ENCODE measurements at places on chromosomes 7 and 10.

DNA sequence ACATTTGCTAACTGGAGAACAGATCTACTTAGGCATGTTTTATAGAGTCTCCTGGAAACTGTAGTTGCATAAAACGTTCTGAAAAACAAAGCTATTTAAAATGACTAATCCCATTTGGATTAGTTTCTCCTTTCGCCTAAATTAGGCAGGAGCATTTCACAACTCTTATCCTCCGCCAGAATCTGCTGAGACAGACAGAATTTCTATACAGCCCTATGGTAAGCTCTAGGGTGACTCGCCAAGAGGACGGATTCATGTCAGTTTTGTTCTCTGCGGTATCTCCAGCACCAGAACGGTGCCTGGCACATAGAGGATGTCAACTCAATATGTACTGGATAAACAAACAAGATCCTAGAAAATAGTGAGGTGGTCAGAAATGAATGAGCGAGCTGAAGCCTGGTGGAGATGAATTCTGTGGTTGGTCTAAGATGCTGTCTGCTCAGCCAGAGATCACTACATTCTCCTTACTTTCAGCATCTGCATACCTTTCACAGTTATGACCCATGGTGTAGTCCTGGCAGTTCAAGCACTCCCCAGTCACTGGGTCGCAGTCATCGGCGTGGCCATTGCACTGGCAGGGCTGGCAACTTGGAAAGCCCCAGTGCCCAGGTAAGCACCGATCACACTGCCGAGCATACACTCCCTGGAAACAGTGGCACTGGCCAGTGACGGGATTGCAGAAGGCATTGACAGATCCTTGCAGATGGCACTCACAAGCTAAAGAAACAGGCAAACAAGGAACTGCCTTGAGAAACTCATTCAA lies 44.0 kb downstream of the LAMB1 start:
- H3K36me3 ChIP-seq = peaks cover 73% of the 10 kb centered on the region
- DNase-seq = peak; percentile 79
- H3K27me3 ChIP-seq = no peaks in the 10 kb centered on the region
- peak overlapping the region; percentile 66 for H3K27ac ChIP-seq
- no peak overlapping the region for H3K4me3 ChIP-seq

GRCh38 chr7:103325744-103326143 lies 18.8 kb downstream of the DNAJC2 start:
- no peak overlapping the region for H3K27ac ChIP-seq
- no peak for DNase-seq
- no peak overlapping the region for H3K4me3 ChIP-seq
- no peaks in the 10 kb centered on the region for H3K4me1 ChIP-seq

DNA sequence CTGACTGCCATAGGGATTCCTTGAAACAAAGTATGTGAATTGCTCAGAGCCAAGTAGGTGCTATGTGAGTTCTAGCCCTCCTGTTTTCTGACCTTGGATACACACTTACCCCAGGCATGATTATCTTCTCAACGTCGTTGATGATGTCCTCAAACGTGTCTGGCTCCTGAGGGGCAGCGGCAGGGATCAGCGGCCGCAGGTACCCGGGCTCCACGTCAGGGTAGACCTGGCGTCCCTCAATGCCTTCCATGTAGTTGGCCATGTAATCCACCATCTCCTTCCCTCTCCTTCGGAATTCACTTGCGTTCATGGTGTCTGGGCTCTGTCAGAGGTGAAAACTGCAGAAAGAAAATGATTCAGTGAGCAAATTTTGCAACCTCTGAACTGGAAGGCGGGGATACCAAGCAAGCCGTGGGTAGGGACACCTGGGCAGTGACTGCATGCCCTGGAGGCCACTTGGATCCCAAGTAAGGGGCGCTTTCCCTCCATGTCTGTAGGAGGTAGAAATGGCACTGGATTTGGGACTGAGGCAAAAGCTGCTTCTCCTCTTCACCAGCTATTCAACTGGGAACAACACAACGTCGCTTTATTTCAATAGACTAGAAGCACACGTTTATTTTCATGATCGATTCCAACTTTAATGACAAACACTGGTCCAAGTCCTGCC lies 21.3 kb downstream of the DDC start:
- no peak overlapping the region for H3K4me3 ChIP-seq
- H3K4me1 ChIP-seq = no peaks in the 10 kb centered on the region
- no peak overlapping the region for H3K27ac ChIP-seq
- no peaks in the 10 kb centered on the region for H3K27me3 ChIP-seq

DNA sequence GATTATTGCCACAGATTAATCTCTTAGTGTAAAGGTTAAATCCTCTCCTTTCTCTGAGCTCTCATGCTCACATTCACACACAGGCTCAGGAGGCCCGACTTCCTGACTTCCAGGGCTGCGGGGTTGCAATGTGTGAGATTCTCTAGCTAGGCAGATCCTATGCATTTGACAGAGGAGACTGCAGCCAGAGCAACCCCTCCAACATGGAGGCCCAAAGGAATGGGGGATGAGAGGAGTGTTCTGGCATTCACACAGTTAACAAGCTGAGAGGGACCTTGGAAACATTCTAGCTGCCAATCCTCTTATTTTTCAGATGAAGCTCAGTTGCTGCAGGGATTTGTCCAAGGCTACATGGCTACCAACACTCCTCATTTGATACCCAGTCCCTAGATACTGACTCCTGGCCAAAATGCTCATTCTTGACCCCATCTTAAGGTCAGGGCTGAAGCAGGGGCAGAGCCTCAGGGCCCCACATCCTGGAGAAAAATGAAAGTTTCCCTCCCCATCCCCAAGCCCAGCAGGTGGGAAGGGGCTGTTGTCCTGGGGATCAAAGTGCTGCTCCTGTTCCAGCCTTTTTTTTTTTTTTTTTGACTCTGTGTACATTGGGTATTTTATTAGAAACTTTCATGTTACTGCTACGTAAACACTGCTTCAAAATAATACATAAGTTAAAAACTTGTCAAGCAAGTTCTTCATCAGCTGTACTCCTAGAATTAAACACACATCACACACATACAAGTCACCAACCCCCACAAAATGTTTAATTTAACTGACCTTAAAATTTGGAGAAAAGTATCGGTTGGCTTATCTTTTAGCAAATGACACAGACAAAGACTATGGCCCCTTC lies 325.6 kb downstream of the PLXNA4 start:
- no peak for DNase-seq
- no peaks in the 10 kb centered on the region for H3K36me3 ChIP-seq
- peaks cover 17% of the 10 kb centered on the region for H3K4me1 ChIP-seq
- H3K27ac ChIP-seq = no peak overlapping the region
- H3K27me3 ChIP-seq = no peaks in the 10 kb centered on the region

GRCh38 chr7:6167587-6168476 lies 104.6 kb downstream of the CYTH3 start:
- no peak for DNase-seq
- H3K27ac ChIP-seq = peak overlapping the region; percentile 25
- H3K36me3 ChIP-seq = peaks cover 56% of the 10 kb centered on the region
- H3K4me3 ChIP-seq = no peak overlapping the region
- H3K27me3 ChIP-seq = no peaks in the 10 kb centered on the region

- no peaks in the 10 kb centered on the region for H3K27me3 ChIP-seq
These were observed 134.9 kb downstream of the NRCAM start for GRCh38 chr7:108321359-108321758.

All from ascending aorta (tissue), 2 donors.